ENCODE measurements at places on chromosomes 5 and 9.

- DNase-seq: no peak
Observed at GRCh38 chr5:133032852-133033742, 6.7 kb upstream of the ZCCHC10 start.

DNA sequence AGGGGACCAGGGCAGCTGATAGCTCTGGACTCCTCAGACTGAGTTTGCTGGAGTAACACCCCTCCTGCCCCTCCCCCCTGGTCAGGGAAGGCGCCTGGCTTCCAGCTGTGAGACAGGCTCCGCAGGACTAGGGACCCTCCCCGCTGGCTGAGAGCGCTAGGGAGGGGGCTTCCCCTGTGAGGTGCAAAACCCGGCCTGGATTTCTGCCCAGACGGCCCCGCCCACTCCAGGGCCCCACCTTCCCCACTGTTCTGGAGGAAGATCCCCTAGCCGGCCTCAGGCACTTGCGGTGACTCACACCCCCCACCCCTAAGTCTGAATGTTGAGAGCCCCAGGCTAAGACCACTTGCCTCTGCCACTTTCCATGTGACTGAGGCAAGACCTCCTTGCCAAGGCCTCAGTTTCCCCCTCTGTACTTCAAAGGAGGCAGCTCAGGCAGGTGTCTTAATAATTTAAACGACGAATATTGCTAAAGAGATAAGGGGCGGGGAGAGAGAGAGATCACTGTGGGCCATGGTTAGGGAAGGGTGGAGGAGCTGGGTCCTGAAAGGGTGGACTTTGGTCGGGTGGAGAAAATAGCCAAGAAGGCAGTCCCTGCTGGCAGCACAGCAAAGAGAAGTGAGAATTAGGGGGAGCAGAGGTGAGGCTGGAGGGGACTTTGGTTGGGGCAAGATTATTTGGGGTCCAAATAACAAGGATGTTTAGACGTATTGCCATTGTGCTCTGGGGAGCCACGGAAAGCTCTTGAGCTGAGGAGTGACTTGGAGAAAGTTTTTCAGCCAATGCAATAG, 1.0 kb upstream of the DAB2IP start:
- DNase-seq: no peak

DNA sequence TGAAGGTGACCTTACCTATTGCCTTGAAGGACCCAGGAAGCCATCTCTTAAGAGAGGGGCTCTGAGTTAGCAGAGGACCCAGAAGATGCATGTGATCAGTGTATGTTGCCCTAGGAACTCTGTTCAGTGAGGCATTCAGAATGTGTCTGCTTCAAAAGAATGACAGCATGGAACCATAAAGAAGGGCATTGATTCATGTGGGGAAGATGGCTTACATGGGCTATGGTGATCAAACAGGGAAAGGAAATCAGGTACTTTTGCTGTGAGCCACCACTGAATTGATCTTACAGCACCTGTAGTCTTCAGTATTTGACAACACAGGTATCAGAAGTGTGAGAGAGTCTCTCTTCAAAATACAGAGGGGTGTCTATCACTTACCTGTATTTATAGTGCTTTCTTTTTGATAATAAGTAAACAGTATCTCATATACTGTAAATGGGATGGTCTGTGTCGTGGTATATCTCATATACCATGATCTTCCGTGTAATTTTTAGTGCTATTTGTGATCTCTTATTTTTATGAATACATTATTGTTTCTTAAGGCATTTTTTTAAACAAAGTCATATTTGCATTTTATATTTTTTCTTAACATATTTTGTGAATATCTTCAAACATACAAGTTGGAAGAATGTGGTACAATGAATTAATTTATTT, 57.0 kb downstream of the FOCAD start:
- no peak for DNase-seq

GRCh38 chr5:134101686-134102439, 12.6 kb upstream of the TCF7 start:
- DNase-seq: peak; percentile 82

DNA sequence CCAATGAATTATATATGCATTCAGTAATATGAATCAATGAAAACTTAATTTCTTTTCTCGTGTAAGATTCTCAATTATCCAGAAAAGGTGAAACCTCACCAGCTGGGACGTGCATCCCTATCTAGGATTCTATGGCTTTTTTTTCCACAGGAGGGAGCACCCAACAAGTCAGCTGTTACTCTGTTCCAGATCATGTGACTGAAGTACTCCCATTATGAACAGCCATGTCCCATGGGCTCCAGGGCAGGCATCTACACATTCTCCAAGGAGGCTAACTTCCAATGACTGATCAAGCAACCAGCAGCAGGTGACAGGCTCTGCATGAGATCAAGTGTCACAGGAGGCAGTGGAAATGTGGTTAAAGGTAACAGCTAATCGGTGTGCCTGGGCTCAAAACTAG, 118.8 kb downstream of the ELAVL2 start:
- no peak for DNase-seq

DNA sequence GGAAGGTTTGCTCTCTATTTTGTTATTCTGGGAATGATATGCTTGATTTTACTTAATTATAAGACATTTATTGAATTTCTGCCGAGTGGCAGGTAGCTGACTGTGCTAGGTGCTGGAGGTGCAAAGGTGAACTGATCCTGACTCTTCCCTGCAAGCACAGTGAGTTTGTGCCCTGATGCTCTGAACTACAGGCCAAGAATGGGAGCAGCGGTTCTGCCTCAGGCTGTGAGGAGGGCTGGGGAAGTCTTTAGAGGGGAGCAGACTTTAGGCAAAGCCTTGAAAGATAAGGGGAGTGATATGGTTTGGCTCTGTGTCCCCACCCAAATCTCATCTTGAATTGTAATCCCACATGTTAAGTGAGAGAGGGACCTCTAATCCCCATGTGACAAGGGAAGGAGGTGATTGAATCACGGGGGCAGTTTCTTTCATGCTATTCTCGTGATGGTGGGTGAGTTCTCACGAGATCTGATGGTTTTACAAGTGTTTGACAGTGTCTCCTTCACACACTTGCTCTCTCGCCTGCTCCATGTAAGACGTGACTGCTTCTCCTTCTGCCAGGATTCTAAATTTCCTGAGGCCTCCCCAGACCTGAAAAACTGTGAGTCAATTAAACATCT, 73.1 kb downstream of the NDFIP1 start:
- DNase-seq: no peak

DNA sequence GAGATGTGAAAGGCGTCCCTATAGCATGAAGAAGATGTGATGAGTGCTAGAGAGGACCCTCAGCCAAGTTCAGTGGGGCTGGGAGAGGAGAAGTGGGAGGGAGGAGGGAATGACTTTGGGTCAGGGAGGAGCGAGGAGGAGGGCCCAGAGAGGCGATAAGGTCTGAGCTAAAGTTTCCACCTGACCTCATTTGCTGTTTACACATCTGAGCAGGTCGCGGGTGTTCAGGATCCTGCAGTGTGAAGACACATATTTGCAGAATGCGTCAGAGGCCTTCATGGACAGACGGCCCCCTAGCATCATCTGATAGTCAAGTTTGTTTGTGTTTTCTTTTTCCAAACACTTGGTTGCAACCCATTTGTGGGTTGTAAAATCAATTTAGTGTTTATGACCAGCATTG, 18.9 kb upstream of the IGFBPL1 start:
- no peak for DNase-seq
